ENCODE measurements at places on chromosomes 3 and 15. TPM values are rescaled to one million over a fixed set of nuclear protein-coding genes. Genes with fewer than 3 reads are reported as not detected.
A peak's percentile ranks its signal among the peaks of the same experiment; 100 is the strongest.

DNA sequence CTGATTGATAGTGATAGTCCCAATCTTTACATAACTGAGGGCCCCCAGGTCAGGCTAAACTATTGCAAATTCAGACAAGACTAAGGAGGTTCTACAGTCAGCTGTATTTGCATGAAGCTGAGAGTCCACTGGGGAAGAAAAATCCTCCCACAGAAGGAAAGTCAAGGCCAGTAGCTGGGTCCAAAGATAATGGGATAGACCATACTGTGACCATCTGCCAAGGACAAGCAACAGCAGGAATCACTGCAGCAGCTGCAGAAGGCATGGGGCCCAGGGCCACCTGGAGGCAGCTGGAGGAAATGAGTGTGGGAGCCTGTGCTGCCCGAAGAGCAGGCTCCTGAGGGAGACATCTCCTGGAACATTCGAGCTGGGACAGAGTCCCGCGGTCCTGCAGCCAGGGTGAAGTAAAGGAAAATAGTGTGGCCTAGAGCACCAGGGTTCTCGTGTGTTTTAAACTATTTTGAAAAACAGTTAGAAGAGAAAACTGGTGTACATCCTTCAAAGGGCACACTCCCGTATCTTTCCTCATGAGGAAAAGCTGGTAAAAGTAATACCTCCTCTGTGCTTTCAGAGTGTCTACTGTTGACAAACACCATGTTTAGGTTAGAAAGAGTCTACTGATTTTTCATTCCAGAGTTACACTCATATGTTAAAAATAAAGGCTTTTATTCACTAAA, 13.2 kb upstream of the TMEM212 start:
- no peak for DNase-seq

DNA sequence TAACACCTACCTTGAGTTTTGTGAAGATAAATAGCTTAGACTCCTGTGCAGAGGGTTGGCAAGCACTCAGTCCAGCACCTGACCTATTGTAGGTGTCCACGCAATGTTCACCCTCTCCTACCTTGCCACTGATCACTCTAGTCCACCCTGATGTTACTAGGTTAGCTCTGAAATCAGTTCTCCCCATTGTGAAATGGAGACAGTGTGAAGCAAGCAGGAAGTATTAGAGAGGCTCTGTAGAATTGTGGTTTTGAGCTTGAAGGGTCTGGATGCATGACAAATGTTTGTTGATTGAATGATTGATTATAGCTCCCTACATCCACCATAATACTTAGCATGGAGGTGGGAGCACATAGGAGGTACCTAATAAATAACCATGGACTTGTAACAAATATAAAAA, 199.7 kb downstream of the RPLP1 start:
- DNase-seq: no peak

GRCh38 chr3:195114786-195115599, 156.0 kb downstream of the XXYLT1 start:
- DNase-seq: no peak

Gene CPLX3
- total RNA-seq: not detected

GRCh38 chr15:62850791-62851291, 191.7 kb upstream of the TPM1 start:
- peak; percentile 45 for DNase-seq

- no peak for DNase-seq
Observed at GRCh38 chr3:11136116-11136515, 18.2 kb upstream of the HRH1 start.

Gene RBP2
- not detected for total RNA-seq

DNA sequence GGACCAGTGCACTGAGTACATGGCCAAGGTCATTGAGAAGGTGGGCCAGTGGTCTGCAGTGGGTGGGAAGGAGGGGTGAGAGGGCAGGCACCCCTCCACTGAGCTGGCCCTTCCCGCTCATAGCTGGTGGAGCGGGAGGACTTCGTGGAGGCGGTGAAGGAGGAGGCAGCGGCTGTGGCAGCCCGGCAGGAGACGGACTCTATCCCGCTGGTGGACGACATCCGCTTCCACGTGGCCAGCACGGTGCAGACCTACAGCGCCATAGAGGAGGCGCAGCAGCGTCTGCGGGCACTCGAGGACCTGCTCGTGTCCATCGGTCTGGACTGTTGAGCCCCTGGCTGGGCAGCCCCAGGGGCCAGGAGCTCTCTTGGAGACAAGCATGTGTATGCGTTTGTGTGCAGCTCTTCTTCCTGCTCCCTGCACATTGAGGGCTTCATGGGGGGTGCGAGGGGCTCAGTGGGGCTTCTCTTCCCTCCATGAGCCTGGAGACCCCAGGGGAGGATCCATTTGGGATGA, 7.5 kb downstream of the ABTB1 start:
- DNase-seq: no peak

DNA sequence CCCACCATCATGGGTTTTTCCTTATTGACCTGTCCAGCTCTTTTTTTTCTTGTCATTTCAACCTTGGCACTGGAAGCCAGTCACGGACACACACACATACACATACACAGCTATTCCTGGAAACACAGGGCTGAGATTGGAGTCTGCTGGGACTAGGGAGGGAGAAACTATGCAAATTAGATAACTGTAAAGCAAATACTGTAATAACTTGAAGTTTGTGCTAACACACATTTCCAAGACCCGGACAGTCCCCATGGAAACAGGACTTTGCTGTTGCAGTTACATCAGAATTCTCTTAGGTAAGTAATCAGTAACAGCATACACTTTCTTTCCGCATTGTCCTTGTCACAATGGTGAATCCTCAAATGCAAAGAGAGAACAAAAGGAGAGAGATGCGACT, 304.4 kb downstream of the KBTBD8 start:
- no peak for DNase-seq

Gene PROS1
- 25.4 TPM for total RNA-seq

GRCh38 chr3:143552851-143553250, 295.4 kb downstream of the SLC9A9 start:
- DNase-seq: no peak

DNA sequence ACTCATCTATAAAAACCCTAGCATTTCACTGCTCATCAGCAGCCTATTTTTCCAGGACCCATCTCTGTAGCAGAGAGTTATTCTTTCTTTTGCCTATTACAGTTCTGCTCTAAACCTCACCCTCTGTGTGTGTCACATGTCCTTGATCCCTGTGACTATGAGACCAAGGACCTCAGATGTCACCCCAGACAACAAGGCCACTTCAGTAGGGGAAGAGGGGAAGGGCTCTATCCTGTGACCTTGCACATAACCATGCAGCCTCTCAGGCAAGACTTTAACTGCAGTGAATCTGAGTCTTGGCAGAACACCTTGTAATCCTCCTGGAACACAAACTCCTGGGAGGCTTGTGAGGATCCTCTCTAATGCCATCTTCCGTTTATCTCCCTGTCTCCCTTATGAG, 4.4 kb upstream of the ZNF589 start:
- no peak for DNase-seq

- DNase-seq: no peak
Observed at GRCh38 chr15:26790118-26790517, 17.3 kb upstream of the GABRB3 start.

- DNase-seq: peak; percentile 58
Observed at GRCh38 chr3:142279965-142280590, 54.7 kb upstream of the GK5 start.

- DNase-seq: no peak
Observed at GRCh38 chr15:88719654-88720053, 80.8 kb downstream of the ISG20 start.

Gene C3orf20
- total RNA-seq: not detected

GRCh38 chr3:125300416-125300815, 74.7 kb downstream of the ZNF148 start:
- DNase-seq: no peak

GRCh38 chr15:67137319-67137718, 71.9 kb downstream of the SMAD3 start:
- no peak for DNase-seq

DNA sequence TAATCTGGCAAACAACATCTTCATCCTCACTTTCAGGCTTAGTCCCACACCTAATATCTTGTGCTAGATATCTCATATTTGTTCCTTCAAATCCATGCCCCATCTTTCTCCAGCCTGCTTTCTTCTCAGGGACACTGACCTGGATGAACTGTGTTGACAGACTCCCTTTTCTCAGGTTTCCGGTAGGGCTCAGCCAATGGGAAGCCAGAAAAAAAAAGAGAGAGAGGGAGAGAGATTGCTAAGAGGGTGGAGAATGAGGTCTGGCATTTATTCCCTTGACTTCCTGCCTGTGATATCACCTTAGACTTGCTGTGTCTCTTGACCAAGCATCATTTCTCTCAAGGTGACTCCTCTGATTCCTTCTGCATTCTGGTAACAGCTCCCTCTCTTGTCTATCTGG, 145.6 kb upstream of the ABI3BP start:
- DNase-seq: no peak

Gene FES
- total RNA-seq: 107 TPM

- no peak for DNase-seq
Observed at GRCh38 chr15:76401285-76401684, 64.7 kb downstream of the ISL2 start.

Gene CHL1
- total RNA-seq: not detected

Gene HTR3D
- not detected for total RNA-seq

- DNase-seq: no peak
Observed at GRCh38 chr3:85360742-85361387, 402.1 kb downstream of the CADM2 start.

DNA sequence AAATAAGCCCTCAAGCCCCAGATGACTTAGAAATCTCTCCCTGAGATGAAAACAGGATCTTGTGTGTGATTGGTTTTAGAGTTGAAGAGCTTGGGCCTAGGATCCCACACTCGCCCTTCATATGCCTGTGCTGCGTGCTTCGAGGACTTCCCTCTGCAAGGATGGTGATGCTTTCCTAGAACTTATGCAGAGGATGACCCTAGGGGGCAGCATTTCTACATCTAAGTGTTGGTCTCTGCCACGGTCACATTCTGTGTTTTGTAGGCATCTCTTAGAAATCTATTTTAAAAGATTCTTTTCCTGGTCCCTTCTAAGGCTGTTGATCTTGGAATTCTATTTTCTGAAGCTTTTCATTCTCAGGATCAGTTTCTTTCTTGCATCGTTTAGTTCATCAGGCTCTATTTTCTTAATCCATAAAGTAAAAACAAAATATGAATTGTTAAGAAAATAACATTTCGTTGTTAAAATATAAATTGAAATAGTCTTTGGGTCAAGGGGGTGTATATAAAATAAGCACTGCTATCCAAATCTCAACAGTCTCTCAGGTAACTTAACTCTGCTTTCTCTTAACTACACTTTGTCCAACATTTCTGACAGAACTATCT, 45.7 kb downstream of the WDR76 start:
- DNase-seq: peak; percentile 50

DNA sequence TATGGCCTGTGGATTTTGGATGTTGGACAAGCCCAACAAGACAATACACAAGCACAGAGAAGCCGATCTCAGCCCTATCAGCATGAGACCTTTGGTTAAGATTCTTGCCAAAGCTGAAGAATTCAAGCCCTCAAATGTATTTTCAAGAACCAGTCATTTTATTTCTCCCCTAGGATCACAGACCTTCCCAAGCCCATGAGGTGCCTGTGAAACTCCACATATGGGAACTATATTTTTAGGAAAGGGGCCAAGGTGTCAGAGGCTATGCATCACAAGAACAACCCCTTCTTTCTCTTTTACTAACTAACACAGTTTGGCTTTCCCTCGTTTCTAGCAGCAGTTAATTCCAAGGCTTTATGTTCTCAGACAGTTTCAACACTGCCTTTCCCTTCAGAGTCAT, 364.5 kb downstream of the MAGI1 start:
- no peak for DNase-seq

Gene IQCF5
- total RNA-seq: not detected

GRCh38 chr3:66554178-66554577, 53.4 kb upstream of the LRIG1 start:
- DNase-seq: peak; percentile 5

GRCh38 chr3:59052803-59053411, 3.1 kb upstream of the CFAP20DC start:
- peak; percentile 25 for DNase-seq

Gene MOBP
- 0.23 TPM for total RNA-seq

Gene CFAP92
- total RNA-seq: 1.0 TPM

DNA sequence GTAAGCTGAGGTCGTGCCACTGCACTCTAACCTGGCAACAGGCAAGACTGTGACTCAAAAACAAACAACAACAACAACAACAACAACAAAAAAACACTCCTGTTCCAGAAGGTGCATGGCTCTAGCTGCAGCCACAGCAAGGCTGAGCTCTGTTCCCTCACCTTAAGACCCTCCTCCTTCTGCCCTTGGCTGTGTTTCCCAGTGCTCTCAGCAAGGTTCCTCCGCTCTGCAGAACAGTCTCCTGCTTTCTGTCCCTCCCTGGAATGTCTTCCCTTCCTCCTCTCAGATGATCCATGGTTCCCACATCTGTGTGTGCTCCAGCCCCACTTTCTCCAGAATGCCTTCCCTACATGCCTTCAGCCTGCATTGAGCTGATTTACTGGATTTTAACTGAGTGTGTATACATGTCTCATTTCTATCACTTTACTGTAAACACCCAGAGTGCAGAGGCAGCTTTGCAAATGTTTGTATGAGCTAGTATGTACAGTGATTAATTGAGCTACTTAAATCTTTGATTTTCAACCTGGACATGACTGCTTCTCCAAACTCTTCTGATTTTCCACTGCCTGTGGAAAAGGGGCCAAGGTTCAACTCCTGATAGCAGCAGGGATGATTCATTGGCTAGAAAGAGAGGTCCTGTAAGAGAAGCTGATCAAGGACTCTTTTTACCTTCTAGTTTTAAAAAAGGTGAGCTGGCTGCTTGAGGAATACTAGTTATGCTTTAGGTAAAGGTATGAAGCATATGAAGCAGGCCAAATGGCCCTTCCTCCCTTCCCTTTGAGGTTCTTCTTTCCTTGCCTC, 14.7 kb downstream of the ANKUB1 start:
- DNase-seq: no peak

DNA sequence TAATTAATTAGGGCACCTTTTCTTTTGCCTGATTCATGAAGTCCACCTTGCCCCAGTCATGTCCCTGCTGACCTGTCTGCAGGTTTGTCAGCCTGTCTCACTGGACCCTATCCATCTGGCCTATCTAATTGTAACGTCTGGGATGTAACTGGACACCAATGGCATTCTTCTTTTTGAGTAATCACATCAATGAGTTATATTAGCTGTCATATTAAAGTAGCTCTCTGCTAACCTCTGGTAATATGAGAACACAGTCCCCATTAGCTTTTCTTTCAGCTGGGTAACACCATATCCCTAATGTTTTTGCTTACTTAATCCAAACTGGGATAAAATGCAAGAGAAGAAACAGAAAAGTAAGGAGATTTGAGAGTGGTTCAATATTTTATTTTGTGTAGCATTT, 166.2 kb upstream of the VEPH1 start:
- DNase-seq: no peak

DNA sequence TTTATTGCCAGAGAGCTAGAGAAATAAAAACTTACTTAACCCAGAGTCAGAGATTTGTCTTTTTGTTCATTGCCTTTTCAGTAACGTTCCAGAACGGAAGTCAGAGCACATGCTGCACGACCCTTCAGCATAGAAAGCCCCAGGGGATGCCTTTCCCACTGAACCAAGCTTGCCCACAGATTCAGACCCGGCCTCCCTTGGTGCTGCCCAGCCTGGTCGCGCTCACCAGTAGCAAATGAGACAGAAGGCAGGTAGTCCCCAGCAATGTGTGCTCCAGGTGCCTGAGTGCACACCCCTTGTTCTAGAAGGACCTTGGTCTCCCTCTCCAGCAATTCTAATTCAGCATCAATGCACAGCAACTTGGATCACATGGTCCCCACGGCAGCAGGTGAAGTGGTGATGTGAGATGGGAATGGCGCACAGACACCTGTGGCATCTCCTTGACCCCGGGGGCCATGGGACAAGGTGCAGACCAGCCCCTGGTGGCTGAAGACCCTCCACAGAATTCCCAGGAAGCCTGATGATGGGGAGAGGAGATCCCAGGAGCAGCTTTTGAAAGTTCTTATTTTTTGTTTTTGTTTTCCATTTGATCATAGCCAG, 91.8 kb upstream of the IQSEC1 start:
- DNase-seq: no peak

- no peak for DNase-seq
Observed at GRCh38 chr3:189502676-189503257, 128.4 kb upstream of the TP63 start.

Data from glomerular endothelial cell (primary cell).